Amniotic epithelial cell (primary cell): ENCODE measurements at places on chromosomes 5 and 9.

- DNase-seq = no peak
These were observed 434.0 kb downstream of the GADD45G start for GRCh38 chr9:90038763-90039162.

GRCh38 chr5:132064140-132064539 is 3.7 kb downstream of the IL3 start:
- DNase-seq = no peak

DNA sequence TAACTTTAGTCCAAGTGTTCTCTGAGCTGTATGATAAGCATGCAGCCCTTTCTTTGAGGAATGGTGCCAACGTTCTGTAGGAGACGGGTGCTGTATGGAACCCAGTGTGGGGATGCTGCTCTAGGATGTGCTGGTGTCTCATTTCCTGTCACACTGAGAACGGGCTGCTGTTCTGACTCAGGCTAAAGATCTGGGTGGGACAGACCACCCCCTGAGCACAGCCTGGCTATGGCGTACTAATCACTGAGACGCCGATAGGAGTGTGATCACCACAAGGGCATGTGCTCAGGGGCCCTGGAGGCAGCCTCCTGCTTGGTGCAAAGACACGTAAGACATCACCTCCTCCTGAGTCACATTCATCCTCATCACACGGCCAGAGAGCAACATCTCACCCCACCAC is 240.4 kb downstream of the IRX2 start:
- DNase-seq = no peak

DNA sequence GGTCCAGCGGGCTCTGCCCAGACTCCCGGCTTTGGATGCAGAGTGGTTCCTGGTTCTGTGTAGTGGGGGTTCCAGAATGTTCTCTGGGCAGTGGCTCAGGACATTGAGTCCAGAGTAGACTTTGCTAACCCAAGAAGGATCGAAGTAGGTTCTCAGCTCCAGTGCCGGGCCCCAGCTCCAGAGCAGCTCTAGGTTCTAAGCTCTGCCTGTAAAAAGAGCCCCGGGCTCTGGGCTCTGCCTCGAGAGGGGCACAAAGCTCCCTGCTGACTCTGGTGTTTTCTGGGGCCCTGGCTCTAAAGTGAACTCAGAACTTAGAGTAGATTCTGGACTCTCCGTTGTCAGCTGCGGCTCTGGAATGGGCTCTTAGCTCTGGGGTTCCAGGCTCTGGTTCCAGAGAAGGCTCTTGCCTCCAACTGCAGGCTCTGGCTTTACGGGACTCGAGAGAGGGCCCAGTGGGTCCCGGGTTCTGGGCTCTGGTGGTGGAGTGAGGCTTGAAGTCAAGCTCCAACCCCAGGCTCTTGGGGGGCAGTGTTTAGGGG is 414 bp downstream of the WDR38 start:
- no peak for DNase-seq

GRCh38 chr5:69007726-69008368 is 86.0 kb upstream of the SLC30A5 start:
- peak; percentile 52 for DNase-seq

- no peak for DNase-seq
These were observed 428.2 kb downstream of the CDK5RAP2 start for GRCh38 chr9:120151806-120152205.

DNA sequence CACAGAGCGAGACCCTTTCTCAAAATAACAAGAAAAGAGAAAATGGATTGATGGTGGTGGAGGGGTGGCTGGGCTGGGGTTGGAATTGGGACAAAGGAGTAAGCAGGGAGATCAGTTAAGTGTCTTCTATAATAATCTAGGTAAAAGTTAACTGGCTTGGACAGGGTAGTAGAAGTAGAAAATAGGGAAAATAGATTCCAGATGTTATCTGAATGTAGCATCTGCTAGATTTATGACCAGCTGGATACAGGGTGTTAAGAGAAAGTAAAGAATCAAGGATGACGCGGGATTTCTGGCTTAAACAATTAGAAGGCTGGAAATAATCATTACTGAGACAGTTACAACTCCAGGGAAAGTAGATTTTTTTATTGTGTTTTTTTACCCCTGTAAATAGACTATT is 13.0 kb downstream of the PPP6C start:
- no peak for DNase-seq

DNA sequence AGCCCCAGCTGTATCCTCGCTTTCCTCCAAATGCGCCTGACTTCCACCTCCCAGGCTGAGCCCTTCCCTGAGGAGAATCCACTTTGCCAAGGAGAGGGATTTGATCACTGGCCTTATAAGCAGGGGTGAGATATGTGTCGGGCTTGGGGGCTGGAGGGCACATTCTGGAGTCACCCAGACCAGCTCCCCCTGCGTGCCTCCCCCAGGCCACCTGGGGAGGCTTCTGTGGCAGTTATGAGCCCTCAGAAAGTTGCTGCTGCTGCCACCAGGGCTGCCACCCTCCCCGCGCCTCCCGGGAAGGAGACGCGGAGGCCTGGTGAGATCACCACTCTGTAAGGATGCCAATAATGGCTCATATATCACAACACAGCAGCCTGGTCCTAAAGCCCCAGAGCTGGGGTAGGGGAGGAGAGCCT is 211.5 kb downstream of the PAPPA start:
- peak; percentile 81 for DNase-seq
